ENCODE measurements at places on chromosomes 5 and 9.

DNA sequence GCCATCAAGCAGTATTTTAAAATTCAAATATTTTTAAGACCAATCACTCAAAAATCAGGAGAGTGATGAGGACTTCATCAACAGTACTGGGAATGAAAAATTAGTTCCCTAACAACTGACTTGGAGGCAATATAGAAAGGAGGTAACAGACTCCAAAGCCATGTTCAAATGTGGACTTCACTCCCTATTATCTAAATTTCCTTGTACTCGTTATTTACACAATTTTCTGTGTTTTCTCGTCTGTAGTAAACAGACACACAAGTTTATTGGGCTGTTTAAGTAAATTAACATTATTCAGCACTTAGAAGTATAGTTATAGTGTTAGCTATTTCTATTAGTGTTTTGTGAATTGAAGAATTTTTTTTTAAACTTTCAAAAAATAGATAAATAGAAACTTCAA lies 159.5 kb upstream of the FTMT start:
- DNase-seq = no peak

- DNase-seq = no peak
These were observed 113.3 kb downstream of the FGF10 start for GRCh38 chr5:44275908-44276307.

- DNase-seq = no peak
These were observed 36.3 kb upstream of the SETD9 start for GRCh38 chr5:56873056-56873455.

GRCh38 chr9:14306672-14307660 lies 7.0 kb downstream of the NFIB start:
- DNase-seq = no peak

GRCh38 chr5:159515197-159515596 lies 184.9 kb upstream of the IL12B start:
- DNase-seq = no peak

GRCh38 chr9:120438111-120438510 lies 141.9 kb downstream of the CDK5RAP2 start:
- DNase-seq = no peak

DNA sequence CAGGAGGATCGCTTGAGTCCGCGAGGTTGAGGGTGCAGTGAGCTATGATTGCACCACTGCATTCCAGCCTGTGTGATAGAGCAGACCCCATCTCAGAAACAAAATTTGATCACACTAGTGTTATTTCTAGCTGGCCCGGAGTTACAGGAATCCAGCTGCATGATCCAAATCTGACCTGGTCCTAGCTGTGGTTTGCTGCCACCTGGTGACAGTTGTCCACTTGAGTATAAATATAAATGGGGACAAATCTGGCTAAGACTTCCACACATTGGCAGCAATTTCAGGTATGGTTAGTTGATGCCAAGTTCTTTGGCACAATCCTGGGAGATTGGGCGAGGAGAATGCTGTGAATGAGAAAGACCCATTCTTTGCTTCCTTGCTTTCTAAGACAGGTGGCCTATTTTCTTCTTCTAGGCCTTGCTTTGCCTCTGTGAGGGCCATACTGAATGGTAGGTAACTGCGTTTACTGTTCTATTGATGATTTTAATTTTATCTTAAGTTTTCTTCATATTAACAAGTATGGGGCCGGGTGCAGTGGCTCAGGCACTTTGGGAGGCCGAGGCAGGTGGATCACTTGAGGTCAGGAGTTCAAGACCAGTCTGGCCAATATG lies 35.4 kb downstream of the UBE2R2 start:
- no peak for DNase-seq

GRCh38 chr9:15469862-15470261 lies 40.9 kb downstream of the PSIP1 start:
- DNase-seq = no peak

- DNase-seq = peak; percentile 35
These were observed 29.4 kb upstream of the POMT1 start for GRCh38 chr9:131473198-131473885.

GRCh38 chr9:23581931-23582330 lies 244.1 kb downstream of the ELAVL2 start:
- no peak for DNase-seq

- no peak for DNase-seq
These were observed 17.8 kb downstream of the NANS start for GRCh38 chr9:98074115-98074990.

DNA sequence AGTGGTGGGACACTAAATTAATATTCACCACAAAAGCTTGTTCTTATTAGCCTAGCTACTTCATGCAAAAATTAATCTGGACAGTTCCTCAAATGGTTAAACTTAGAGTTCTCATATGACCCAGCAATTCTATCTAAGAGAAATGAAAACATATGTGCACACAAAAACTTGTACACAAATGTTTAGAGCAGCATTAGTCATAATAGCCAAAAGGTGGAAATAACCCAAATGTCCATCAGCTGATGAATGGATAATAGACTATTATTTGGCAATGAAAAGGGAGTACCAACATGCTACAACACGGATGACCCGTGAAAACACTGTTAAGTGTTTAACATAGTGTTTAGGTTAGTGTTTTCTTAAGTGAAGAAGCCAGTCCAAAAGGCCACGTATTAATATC lies 32.8 kb upstream of the TNIP1 start:
- DNase-seq = no peak

DNA sequence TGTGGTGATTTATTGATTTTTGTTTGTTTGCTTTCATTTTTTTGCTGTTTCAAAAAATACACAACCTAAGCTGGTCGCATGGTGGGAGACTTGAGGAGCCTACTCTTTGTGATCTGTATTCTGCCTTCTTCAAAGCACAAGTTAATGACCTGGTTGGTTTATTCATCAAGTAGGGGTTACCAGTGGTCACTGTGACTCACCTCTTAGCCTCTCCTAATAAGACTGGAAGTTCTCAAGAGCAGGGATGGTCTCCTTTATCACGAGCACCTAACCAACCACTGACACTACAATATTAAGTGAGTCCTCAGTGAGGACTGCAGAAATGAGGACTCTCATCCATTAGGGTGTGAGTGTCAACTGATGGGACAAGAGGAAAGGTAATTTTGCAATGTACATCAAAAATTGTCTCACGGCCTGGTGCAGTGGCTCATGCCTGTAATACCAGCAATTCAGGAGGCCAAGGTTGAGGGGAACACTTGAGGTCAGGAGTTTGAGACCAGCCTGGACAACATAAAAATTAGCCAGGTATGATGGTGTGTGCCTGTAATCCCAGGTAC lies 13.6 kb upstream of the MTMR12 start:
- DNase-seq = no peak

DNA sequence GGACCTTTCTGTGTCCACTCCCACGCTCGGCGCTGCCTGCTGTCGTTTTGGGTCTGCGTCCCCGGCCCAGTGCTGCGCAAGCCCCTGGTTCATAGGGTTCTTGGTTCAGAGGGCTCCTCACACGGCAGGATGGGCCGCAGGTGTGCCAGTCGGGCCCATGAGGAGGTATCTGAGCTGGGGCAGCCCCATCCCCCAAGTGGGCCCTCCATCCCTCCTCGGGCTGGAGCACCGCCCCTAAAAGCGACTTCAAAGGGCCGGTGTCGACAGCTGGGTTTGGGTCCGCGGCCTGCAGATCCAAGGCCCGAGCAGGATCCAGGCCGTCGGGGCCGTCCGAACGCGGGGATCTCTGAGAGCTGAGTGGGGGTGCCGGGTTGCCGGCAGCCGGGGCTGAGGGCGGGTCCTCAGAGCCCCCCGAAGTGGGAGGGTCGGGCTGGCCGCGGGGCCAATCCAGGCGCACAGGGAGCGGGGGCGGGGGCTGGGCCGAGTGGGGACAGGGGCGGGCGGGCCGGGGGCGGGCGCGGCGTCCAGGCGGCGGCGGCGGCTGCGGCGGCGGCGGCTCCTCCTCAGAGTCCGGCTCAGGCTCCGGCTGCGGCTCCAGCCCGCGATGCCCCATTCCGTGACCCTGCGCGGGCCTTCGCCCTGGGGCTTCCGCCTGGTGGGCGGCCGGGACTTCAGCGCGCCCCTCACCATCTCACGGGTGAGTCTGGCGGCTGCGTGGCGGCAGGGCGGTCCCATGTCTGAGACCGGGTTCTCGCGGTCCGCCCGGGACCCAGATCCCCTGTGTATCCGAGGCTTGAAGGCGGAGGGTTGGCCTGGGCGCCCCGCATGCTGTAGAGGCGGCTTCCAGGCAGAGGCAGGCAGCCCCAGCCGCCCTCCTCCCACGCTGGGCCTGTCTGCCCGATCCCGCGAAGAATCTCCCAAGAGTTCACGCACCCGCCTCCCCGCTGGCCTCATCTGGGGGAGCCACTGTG lies at the start of gene PDLIM4:
PDLIM4 (plus strand) TSS at position 566 of the 971 bp plus-strand sequence; CDS start at position 605, 39 bp downstream.
- DNase-seq = peak; percentile 66

DNA sequence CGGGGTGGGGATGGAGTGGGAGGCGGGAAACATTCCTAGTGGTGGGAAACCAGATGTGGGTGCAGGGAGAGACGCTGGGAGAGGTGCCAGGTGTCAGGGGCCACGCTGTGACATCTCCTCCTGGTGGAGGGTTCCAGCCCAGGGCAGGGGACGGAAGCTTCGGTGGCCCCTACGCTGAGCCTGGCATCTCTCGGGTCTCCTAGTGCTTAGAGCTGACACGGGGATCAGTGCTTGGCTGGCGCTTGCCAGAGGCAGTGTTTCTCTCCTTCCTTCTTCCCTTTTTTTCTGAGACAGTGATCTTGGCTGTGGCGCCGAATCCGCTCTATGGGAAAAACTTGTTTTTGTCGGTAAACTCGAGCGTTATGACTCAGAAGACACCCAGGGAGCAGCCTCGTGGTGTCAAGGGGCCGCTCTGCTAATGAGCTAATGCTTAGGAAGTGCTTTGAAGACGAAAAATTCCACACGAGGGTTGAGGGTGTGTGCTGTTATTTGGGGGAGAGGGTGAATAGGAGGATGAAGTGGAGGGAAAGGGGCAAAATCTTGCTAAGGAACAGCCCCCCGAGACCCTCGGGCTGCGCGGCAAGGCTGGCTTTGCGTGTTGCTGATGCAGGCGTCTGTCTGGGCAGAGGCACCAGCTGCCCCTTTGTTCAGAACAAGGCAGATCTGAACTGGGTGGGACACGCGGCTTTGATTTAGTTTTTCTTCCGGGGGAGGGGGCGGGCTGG lies 20.4 kb upstream of the IER5L start:
- DNase-seq = no peak

GRCh38 chr5:26339576-26339975 lies 698.8 kb downstream of the CDH9 start:
- no peak for DNase-seq

DNA sequence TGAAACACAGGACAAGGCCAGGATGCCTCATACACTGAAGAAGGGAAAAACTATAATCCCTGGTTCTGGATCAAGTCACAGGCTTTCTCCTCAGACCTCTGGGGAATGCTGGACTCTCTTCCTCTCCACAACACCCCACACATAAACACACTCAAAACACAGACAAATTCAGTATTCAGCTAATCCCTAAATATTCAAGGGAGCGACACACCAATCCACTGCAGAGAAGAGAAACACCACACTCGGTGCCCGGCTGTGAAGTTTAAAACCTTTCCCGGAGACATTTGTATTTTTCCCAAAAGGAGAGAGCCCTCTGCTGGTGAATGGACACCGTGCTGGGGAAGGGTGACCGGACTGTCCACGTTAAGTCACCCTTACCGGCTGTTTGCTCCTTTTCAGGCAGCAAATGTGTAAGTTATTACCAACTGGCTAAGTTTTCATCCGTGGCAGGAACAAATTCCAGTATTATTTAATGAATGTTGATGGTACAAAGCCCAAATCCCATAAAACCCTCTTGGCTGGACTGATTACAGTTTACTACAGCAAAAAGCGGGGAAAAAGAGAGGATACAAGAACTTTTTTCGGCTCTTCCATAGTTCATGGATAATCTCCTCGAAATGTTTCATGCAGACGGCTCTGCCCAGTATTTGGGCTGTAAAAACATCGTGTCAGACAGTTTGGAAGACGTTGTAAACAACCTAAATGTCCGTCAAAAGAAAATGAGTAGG lies 130.9 kb upstream of the SLC30A5 start:
- no peak for DNase-seq

GRCh38 chr5:64834611-64835010 lies 65.9 kb downstream of the CWC27 start:
- no peak for DNase-seq

DNA sequence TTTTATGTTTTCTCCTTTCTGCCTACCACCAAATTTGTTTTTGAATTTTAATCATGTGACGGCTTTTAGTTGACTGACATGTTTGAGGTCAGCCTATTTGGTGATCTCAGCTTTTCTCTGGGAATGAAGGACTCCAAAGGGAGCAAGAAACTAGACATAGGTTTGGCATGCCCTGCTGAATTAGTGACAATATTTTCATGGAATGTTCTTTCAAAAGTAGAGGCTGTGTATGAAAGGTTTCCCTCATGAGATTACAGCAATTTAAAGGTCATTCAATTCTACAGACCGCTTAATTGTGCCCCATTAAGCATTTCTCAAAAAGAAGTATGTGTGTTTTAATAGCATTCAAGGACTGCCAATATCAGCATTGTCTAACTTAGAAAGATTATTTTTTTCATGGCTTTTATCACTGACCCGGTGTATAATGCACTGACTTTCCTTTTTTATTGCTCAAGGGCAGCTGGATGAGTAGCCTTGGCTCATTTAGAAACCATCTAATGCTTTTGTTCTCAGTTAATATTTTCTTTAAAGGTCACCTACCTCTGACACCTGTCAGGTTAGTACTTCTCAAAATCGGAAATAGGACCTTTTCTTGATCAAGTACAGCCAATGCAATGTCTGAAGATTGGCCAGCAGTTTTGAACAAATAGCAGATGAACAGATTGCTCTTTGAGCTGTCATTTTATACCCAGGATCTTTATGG lies 8.1 kb upstream of the MLLT3 start:
- no peak for DNase-seq

GRCh38 chr9:19631181-19631580 lies 157.7 kb downstream of the SLC24A2 start:
- DNase-seq = no peak

DNA sequence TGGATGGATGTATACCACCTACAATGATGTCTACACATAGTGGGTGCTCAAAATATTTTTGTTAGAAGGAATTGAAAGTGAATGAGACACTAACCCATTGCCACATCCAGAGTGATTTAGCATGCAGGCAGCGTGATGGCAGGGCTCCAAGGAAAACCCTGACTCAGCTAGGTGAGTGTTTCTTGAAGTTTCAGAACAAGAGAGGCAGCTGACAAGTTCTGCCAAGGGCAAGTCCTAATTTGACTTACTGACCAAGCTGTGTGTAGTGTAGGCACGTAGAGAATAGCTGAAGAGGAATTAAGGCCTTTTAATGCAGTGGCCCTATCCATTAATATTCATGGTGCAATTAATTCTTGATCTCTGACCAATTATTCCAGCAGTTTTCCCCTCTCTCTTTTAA lies 107.8 kb upstream of the ATP10B start:
- DNase-seq = peak; percentile 93

Measured in RWPE2 (cell line).